ENCODE measurements at places on chromosomes 11 and 22. TPM values are rescaled to one million over a fixed set of nuclear protein-coding genes. Genes with fewer than 3 reads are reported as not detected.

CNTF gene
- total RNA-seq, result 2.8 TPM

CCDC134 gene
- total RNA-seq, result 5.2 TPM

OR8K5 gene
- total RNA-seq, result not detected

DUSP8 gene
- 8.9 TPM for total RNA-seq

EMID1 gene
- total RNA-seq, result 12.0 TPM

ARVCF gene
- 191 TPM for total RNA-seq

GPR137 gene
- 28.1 TPM for total RNA-seq

SAC3D1 gene
- total RNA-seq, result 16.8 TPM

CDKN1C gene
- total RNA-seq, result 8.1 TPM

SYT12 gene
- 0.18 TPM for total RNA-seq

RBMXL2 gene
- not detected for total RNA-seq

PIK3C2A gene
- total RNA-seq, result 57.8 TPM

MS4A7 gene
- total RNA-seq, result not detected

OR8A1 gene
- total RNA-seq, result not detected

LRRC55 gene
- 1.3 TPM for total RNA-seq

C11orf21 gene
- not detected for total RNA-seq

SERPINH1 gene
- 921 TPM for total RNA-seq

IGLL5 gene
- total RNA-seq, result not detected

BATF2 gene
- 2.7 TPM for total RNA-seq

USP35 gene
- total RNA-seq, result 9.0 TPM

MIOX gene
- not detected for total RNA-seq

TMPRSS13 gene
- 0.06 TPM for total RNA-seq

IGF2 gene
- total RNA-seq, result 8.8 TPM

LARGE2 gene
- not detected for total RNA-seq

NECTIN1 gene
- total RNA-seq, result 9.9 TPM

BRSK2 gene
- total RNA-seq, result 0.93 TPM

SMC1B gene
- not detected for total RNA-seq

KCNK4 gene
- total RNA-seq, result not detected

SLCO2B1 gene
- total RNA-seq, result 0.97 TPM

C11orf87 gene
- total RNA-seq, result 0.12 TPM

MYO7A gene
- 0.18 TPM for total RNA-seq

OTOG gene
- not detected for total RNA-seq

NXPE4 gene
- total RNA-seq, result not detected

TCF20 gene
- total RNA-seq, result 24.3 TPM

KRTAP5-3 gene
- total RNA-seq, result not detected

CABP4 gene
- 1.3 TPM for total RNA-seq

CCDC83 gene
- not detected for total RNA-seq

OR10S1 gene
- total RNA-seq, result not detected

GGTLC2 gene
- not detected for total RNA-seq

GP1BB gene
- total RNA-seq, result 0.78 TPM

CD3D gene
- total RNA-seq, result not detected

HBE1 gene
- total RNA-seq, result not detected

CATSPER1 gene
- not detected for total RNA-seq

PKP3 gene
- 0.41 TPM for total RNA-seq
